ENCODE measurements at places on chromosomes 3 and 15.

GRCh38 chr3:140585828-140586227, 92.0 kb upstream of the TRIM42 start:
- DNase-seq, result peak; percentile 18

DNA sequence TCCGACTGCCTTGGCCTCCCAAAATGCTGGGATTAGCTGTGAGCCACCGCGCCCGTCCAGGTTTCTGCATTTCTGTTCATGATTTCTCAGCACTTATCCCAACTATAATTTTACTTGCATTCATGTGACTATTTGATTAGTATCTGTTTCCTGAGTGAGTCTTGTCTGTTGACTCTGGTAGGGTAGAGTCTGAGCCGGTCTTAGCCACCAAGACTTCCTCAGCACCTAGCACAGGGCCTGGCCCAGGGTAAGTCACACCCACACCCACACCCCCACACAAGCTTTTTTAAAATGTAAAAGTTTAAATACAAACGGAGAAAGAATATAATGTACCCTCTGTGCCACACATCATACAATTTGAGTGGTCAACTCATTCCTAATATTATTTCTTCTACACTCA, 3.1 kb upstream of the SPATA12 start:
- DNase-seq, result no peak

- no peak for DNase-seq
These were observed 52.2 kb upstream of the PCSK6 start for GRCh38 chr15:101541501-101542292.

DNA sequence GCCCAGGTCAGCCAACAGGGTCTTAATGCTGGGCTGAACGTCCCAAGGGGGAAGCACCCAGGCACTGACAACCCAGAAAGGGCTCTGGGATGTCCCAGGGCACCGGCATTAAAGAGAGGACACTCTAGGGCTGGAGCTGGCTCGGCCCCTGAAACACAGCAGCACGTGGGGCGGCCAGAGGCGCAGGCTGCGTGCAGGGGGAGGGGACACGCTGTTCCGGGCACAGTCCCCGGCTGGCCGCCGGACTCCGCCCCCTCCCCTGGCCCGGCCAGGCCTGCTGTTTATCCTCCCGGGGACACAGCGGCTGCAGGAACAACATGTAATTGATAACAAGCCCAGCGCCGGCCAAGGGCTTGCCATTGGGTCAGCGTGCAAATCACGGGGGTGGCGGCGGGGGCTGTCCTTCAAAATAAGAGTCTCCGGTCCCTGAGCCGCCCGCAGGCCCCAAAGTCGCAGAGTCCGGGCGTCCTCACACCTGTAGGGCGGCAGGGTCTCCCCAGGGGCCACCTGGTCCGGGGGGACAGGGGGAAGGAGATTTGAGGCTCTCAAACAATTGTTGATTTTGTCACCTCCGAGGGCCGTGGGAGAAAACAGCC, 1.3 kb downstream of the KLF15 start:
- DNase-seq, result no peak

DNA sequence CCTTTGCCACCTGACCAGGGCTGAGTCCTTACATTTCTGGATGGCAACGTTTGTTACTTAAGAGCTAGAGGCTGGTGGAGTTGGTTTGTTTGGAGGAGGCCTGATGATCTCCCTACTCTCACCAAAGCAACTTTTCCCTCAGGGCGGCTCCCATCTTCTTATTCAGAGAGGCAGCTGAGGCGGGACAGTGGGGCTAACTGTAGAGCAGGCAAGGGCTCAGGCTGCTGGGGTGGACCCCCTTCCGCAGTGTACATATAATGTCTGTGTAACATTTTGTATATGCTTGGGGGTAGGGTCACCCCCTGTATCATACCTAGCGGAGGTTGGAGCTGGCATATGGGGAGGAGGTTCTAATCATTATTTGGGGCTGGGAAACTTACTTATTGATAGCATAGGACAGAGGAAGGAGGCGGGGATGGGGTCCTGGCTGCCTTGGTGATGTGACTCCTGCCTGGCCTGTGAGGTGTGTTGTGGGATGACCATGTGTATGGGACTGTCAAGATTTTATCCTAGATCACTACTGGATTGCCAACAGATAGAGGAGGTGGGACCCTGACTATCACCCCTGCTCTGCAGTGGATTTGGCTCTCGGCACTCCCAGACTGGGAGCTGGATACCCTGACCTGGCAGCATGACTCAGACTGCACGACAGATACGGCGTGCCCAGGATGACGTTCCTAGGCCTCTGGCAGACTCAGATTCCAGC, 52.5 kb upstream of the UBE2Q2 start:
- DNase-seq, result peak; percentile 5

DNA sequence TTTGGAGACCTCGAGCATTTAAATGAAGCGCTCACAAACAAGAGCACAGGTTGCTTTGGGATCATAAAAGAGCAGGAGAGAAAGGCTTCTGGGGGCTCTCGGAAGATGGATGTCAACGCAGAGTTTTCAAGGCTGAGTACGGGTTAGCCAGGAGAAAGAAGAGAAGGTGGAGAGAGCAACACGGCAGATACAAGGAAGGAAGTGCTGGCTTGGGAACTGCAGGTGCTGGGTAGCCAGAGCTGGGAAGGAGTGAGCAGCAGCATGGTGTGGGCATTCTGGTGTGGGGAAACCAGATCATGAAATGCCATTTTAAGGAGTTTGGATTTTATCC, 580 bp upstream of the RUBCN start:
- no peak for DNase-seq

- no peak for DNase-seq
These were observed 238.0 kb downstream of the XXYLT1 start for GRCh38 chr3:195032955-195033354.

- DNase-seq, result no peak
These were observed 18.5 kb downstream of the NPHP3 start for GRCh38 chr3:132703733-132704132.

- peak; percentile 51 for DNase-seq
These were observed 20.1 kb downstream of the KBTBD8 start for GRCh38 chr3:67018105-67018788.

- peak; percentile 54 for DNase-seq
These were observed 389 bp downstream of the ARPC4 start for GRCh38 chr3:9793161-9793781.

- no peak for DNase-seq
These were observed 170.6 kb downstream of the TJP1 start for GRCh38 chr15:29651476-29652233.

GRCh38 chr3:19947549-19948225, 790 bp downstream of the RAB5A start:
- peak; percentile 77 for DNase-seq

DNA sequence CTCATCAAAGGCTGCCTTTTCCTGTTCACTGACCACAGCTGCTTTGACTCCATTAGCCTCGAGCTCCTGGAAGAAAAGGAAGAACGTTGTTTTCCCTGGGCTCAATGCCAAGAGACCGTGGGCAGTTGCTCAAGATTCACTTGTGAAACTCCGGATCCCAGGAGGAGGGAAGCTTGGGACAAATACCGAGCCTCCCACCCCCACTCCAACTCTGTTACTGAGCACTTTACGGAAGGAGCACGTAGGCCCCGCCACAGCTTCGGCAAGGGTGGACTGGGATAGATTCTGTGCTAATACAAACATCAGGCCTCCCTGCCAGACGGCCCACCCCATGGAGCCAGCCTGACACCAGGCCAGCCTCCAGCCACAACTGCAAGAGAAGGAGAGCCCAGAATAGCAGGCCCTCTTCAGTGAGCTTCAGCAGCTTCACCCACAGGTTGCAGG, 10.8 kb upstream of the FANCD2 start:
- peak; percentile 78 for DNase-seq

- DNase-seq, result no peak
These were observed 130.9 kb upstream of the CTDSPL start for GRCh38 chr3:37730825-37731224.

GRCh38 chr15:80584561-80584964, 110.5 kb upstream of the ABHD17C start:
- DNase-seq, result no peak

DNA sequence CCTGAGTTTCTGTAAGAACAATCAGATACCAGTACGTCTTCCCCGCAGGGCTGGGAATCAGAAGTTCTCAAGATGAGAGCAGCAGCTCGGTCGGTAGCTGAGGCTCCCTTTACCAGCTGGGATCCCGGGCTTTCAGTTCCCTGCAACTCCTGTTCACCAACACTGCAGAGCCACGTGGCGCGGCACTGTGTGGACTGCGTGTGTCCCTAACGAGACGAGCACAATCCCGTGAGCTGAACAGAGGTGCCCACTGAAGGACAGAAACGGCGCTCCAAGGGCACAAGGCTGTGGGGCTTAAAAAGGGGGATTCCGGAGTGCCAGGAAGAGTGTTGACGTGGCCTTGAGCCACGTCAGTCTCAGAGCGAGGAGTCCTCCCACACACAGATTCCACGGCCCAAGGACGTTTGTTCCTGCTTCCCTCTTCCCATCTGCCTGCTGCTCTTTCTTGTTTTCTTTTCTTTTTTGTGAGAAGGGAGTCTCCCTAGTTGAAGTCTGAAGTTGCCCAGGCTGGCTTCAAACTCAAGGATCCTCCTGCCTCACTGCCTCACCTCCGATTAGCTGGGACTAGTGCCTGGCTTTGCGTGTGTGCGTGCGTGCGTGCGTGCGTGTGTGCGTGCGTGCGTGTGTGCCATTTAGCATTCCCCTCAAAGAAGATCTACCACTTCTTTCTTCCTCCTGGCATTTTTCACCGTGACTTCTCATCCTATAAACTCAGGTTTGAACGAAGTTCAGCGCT, 37.1 kb upstream of the RPL35A start:
- DNase-seq, result no peak

DNA sequence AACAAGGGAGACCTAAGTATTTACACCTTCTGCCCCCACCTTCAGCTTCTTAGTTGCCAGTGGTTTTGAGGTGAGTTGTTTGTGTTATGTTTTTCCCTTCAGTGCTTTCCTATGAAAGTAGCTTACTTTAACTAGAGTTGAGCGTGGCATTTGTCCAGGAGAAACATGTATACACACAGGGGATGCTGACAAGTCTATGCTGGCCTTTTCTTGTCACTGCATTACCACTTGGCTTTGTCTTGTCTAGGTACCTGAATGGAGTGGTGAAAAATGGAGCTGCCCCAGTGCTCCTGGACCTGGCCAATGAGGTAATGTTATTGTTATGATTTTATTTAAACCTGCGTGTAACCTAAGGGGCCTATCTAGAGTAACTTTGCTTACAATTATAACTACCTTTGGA, 74.4 kb downstream of the CDIN1 start:
- DNase-seq, result peak; percentile 96

GRCh38 chr15:38238311-38238710, 14.3 kb upstream of the SPRED1 start:
- DNase-seq, result no peak

- DNase-seq, result peak; percentile 31
These were observed 37.2 kb upstream of the ANPEP start for GRCh38 chr15:89851673-89852341.

GRCh38 chr15:75827691-75828090, 15.6 kb upstream of the UBE2Q2 start:
- DNase-seq, result peak; percentile 98

DNA sequence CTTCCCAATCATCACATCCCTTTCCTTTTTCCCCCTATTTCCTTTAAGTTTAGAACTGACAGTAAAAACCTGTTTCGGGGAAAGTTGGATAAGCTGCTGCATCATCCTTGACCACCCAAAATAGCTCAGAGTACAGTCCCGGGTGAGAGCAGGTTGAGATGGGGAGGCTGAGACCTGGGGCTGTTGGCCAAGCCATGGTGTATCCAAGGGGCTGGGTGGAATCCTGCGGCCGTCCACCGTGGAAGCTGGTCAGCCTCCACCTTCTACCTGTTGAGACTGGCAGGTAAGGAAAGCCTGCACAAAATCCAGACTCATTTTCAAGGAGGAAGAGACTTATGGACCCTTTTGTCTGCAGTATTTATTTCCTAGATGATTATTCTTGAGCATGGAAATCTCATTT, 128.2 kb upstream of the PLXNA1 start:
- DNase-seq, result no peak

- DNase-seq, result no peak
These were observed 124.0 kb upstream of the SNTN start for GRCh38 chr3:63528325-63529000.

- peak; percentile 56 for DNase-seq
These were observed 4.2 kb upstream of the CHRM5 start for GRCh38 chr15:33963831-33964664.

GRCh38 chr3:129087138-129087702, 26.6 kb downstream of the GP9 start:
- peak; percentile 62 for DNase-seq

GRCh38 chr3:99902091-99902490, 84.4 kb downstream of the CMSS1 start:
- peak; percentile 64 for DNase-seq

- DNase-seq, result no peak
These were observed 417.1 kb upstream of the GOLIM4 start for GRCh38 chr3:168512802-168513201.

- DNase-seq, result no peak
These were observed 18.8 kb downstream of the PPP1R2 start for GRCh38 chr3:195524171-195524896.

DNA sequence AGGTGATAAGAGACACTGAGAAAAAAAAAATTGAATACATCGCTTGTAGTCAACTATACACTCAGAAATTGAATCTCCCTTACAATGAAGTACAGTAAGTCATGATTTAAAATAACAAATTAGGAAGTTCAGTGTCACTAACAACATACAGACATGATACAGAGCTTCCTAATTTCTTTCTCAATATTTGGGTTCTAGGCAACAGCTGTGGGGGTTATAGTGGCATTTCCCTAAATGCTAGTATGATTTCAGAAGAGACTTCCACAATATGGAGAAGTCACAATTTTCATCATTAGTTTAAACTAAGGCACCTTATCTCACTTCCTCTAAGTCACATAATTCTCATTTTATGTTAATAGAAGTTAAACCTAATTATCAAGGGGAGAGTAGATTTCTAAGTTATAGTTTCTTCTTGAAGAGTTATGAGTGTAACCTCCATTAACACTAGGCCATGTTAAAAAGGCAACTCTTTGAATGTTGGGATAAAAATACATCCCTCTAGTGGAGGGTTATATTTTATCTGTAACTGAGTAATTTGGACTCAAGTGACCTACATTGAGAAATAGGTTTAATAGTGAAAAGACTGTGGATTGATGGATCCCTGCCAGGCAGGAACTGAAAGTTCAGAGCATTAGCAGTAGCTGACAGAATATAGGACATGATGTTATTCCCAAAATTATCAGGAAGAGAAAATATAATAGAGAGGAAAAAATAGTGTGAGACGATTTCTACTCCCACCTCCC, 286.0 kb upstream of the SUCLG2 start:
- DNase-seq, result peak; percentile 8

DNA sequence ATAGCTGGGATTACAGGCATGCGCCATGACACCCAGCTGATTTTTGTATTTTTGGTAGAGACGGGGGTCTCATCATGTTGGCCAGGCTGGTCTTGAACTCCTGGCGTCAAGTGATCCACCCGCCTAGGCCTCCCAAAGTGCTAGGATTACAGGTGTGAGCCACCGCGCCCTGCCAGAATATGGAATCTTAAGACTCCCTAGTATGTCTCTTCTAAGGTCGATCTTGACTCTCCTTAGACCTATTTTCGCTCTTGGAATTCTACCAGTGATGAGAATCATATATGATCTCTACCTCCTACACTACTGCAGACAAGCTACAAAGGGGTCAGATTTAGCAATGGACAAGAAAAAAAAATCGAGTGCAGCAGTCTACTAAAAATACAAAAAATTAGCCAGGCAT, 19.3 kb upstream of the EOGT start:
- DNase-seq, result no peak

Measured in epithelial cell of esophagus (primary cell).